T1000 (cell line): ENCODE measurements at places on chromosomes 7 and 10.

- no peak for DNase-seq
Measured at GRCh38 chr10:130928306-130928705, 383.2 kb downstream of the TCERG1L start.

GRCh38 chr10:43689955-43690771, 41.5 kb upstream of the ZNF32 start:
- DNase-seq: peak; percentile 37

- DNase-seq: no peak
Measured at GRCh38 chr7:155355176-155355575, 57.5 kb downstream of the INSIG1 start.

DNA sequence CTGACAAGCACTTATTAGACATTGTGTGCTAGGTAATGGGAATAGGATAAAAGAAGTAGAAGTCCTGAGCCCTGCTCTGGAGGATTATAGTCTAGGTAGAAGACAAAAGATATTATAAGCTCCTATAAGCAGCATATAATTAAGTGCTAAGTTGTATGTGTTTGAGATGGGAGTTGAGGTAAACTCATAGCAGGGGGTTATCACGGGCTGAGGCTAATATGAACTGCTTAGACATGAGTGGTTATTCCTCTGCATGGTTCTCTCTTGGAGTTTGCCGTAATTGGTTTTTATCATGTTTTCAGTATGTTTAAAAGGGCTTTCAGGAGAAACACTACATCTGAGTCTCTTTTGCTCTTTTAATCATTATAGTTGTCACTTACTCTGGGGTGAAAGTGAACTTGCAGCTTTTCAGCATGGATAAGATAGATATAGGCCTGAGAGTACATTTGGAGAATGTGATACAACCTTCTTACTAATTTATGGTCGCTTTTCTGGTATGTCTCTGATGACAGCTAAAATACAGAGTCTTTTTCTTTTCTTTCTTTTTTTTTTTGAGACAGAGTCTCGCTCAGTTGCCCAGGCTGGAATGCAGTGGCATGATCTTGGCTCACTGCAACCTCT, 39.0 kb downstream of the SMNDC1 start:
- no peak for DNase-seq

- DNase-seq: peak; percentile 78
Measured at GRCh38 chr7:1512781-1513656, 8.8 kb upstream of the INTS1 start.
